ENCODE measurements at places on chromosomes 1 and 21. TPM values are rescaled to one million over a fixed set of nuclear protein-coding genes. Genes with fewer than 3 reads are reported as not detected.

DNA sequence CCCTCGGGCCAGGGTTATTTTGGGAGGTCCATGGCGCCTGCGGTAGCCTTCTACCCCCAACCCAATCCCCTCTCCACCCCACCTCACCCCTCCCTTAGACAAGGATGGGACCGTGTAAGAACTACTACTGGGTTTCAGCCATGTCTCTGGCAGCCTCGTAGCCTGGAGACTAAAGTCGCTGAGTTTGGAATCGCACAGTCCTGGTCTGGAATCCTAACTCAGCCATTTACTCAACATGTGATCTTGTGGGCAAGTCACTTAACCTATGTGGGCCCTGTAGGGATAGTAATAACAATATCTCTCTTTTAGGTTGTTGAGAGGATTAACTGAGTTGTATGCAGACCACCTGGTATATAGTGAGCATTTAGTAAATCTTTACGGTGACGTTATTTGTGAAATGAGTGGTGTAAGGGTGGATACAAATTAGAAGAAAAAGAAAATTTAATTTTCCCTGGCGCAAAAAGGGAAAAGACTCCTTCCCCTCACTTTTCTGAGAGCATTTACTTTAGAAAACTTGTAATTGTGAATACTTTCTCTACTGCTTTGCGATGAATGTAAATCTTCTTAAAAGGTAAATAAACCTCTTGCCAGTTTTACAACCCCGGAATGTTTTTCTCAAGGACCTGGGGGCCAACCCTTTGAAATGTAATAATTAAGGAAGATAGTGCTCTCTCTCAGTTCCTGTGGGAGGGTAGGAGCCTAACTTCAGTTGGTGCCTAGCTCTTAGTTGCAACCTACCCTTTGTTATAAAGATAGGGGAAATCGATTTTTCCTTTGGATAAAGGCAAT lies 615 bp upstream of the MRPS15 start:
- no peak for DNase-seq

DNA sequence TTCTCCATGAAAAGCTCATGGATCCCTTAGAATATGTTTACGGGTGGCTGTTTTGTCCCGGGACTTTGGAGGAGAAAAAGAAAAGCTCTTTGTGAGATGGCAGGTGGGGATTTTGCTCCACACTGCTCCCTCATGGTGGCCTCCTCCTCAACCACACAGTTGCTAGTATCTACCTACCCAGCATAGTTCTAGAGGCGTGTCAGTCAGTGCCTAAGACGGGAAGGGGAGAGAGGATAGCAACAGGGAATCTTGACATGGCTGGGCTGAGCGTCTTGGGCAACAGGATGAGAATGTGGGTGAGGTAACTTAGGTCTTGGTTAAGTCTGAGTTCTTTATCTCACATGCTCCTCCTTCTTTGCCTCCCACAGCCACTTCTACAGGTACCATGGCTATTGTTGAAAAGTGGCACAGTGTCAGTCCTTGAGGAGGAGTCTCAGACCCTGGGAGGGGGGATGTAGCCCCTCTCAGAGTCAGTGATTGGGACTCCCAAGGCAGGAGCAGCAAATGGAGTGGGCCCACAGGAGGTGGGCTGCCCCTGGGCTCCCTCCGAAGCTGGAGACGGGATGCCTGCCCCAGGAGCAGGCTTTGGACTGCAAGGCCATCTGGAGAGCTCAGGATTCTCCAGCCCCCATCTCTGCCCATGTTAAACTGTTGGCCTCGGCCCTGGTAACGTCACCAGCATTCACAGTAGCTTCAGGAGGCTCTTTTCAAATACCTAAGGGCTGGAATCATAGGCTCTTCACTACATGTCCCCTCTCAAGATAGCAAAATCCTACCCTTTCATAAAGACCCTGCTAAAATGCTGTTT lies 75.4 kb downstream of the TENT5C start:
- DNase-seq = no peak

GRCh38 chr1:11184973-11185372 lies 4.2 kb upstream of the ANGPTL7 start:
- no peak for DNase-seq

- DNase-seq = no peak
Measured at GRCh38 chr1:197637406-197637805, 137.9 kb downstream of the DENND1B start.

DNA sequence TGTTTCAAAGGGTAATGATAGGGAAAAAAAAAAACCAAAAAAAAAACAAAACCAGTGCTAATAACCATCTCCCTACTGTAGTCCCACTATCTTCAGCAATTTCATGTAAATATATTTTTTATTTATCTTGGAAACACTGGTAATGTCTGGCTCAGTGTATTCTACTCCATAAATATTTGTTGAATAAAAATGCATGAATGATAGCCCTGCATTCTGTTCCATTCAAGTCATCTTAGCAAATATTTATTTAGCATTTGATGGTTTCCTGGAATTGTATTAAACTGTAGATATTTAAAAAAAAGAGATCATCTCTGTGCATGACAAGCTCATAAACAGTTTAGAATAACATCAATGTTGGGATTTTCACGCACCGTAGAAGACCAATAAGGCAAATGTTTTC lies 24.2 kb downstream of the IL23R start:
- DNase-seq = no peak

- DNase-seq = no peak
Measured at GRCh38 chr1:183824291-183824690, 19.4 kb downstream of the RGL1 start.

GRCh38 chr1:208312706-208313105 lies 68.5 kb upstream of the PLXNA2 start:
- DNase-seq = no peak

DNA sequence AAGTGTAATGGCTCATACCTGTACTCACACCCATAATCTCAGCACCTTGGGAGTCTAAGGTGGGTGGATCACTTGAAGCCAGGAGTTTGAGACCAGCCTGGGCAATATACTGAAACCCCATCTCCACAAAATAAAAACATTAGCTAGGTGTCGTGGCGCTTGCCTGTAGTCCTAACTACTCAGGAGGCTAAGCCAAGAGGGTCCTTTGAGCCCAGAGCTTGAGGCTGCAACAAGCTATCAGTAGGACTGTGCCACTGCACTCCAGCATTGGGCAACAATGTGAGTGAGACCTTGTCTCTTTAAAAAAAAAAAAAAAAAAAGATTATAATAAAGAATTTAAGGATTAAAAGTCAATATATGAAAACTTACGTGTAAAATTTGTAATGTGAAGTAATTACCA lies 11.7 kb downstream of the BPNT1 start:
- DNase-seq = no peak

GRCh38 chr1:46492871-46493270 lies 3.2 kb downstream of the DMBX1 start:
- no peak for DNase-seq

- no peak for DNase-seq
Measured at GRCh38 chr1:60678391-60678790, 404.0 kb upstream of the NFIA start.

DNA sequence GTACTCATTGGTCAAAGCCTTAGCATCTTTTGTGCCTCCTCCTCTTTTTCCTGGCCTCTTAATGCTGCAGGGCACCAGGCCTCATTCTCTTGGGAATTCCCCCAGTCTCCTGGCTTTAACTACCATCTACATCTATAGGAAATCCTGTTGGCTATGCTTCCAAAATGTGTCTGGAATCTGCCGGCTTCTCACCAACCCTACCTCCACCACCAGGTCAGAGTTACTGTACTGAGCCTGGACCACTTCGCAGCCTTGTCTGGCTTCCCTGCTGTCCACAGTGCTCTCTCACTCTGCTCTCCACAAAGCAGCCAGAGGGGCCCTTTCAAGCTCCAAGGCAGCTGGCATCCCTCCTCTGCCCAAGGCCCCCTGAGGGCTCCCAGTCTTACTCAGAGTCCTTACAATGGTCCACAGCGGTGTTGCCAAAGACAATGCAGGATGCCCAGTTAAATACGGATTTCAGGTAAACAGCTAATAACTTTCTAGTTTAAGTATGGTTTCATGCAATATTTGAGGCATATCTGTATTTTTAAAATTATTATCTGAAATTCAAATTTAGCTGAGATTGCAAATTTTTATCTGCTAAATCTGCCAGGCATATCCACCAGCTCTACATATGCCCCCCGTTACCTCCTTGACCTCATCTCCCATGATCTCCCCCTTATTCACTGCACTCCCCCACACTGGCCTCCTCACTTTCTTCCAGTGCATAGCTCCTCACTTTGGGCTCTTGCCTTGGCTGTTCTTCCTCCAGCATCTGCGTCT lies 34.5 kb upstream of the FAM163A start:
- no peak for DNase-seq

DNA sequence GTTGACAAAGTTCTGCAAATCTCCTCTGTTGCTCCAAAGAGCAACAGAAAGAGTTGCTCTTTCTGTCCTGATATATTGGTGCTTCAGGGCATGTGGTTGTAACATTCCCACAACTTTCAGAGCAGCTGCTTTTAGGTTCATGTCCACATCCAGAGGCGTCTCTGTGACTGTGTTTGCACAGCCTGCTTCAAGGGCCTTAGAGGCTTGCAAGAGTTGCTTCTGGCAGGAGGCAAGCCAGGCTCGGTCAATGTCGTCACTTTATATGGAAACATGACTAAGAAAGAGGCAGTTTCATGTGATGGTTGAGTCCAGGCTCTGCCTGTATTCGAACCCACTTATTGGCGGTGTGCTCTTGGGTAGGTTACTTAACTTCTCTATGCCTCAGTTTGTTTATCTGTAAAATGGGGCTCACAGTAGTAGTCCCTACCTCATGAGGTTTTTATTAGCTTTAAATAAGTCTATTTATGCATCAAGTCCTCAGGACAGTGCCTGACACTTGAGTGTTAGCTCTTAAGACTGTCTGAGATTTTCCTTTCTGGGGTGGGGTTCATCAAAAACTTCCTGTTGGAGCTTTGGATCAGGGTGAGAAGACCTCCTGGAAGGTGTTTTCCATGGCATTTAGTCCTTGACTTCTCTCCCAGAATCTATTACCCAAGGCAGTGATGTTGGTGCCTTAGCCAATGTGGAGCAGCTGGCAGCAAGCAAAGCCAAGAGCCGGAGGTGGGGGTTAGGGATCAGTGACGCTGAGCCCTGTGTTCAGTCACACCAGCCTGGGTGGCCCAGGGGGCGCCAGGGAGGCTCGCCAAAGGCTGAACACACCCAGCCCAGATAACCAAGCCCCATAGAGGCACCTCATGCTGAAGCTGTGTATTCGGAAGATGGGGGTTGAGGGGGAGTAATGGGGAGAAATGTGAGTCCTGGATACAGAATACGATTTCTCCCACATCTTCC lies 18.9 kb downstream of the LHX4 start:
- no peak for DNase-seq

DNA sequence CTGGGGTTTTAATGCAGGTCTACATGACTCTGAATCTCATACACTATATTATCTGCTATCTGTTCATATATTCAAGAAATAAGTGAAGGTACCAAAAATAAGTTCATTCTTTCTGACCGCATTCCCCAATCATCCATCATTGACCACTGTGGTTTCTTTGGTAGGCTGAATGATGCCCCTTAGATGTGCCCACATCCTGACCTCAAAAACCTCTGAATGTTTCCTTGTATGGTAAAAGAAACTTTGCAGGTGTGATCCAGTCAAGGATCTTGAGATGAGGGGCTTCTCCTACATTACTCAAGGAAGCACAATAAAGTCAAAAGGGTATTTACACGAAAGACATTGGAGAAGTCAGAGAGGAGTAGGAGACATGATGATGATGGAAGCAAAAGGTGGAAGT lies 60.6 kb upstream of the LRRC8B start:
- no peak for DNase-seq

GRCh38 chr1:8408151-8408839 lies 90.4 kb downstream of the SLC45A1 start:
- DNase-seq = no peak

DNA sequence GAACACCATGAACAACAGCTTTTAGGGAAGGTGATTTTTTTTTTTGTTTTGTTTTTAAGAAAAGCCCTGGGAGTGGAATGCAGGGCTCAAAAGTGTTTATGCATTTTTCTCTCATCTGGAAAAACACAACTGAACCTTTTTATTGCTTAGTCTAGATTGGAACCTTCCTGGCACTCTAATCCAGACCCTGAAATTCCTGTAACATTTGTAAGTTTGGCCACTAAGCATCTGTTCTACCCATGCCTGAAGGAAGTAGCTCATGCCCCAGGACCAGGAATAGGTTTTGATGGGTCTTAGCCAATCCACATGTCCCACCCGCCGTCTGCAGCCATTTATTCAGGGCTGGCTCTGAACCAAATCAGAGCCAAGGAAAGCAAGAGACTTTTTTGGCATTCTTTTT lies 39.7 kb upstream of the SLC2A1 start:
- no peak for DNase-seq

The PRKAA2 gene
- 3.4 TPM for total RNA-seq

The RIMS3 gene
- total RNA-seq = 26.0 TPM

The CA6 gene
- not detected for total RNA-seq

The MYOG gene
- total RNA-seq = not detected

Data from chondrocyte (in vitro differentiated cells).